ENCODE measurements at places on chromosomes 1 and 21.

- H3K27me3 ChIP-seq: no peaks in the 10 kb centered on the region
- H3K4me1 ChIP-seq: 0 out of 2 replicates have a peak, but pooled peaks cover 3% of the 10 kb centered on the region
- DNase-seq: no peak
- H3K27ac ChIP-seq: no peak overlapping the region
- no peaks in the 10 kb centered on the region for H3K36me3 ChIP-seq
- H3K4me3 ChIP-seq: no peak overlapping the region
Observed at GRCh38 chr1:53089478-53090226, 27.6 kb downstream of the PODN start.

DNA sequence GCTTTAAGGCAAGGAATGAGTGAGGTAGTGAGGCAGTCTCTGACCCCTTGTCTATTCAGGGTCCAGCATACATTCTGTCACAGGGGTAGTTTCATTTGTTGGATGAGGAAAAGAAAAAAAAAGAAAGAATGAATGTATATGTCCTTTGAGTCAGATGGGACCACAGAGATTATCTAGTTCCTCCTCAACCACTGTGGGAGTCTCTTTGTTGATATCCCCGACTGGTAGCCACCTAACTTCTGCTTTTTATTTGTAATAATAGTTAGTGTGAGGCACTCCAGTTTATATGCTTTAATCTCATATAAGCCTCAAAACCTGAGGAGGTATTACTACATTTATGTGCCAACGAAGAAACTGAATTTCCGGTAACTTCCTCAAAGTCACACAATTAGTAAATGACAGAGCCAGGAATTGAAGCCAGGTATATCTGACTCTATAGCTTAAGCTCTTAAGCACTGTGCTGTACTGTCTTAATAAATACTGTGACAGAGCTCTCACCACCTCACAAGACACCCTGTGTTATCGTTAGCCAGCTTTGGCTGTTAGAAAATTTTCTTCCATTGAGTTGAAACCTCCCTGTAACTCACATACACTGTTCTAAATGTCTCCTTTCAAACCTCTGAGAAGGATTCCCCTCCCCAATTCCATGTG is 82.2 kb downstream of the MDM4 start:
- no peaks in the 10 kb centered on the region for H3K36me3 ChIP-seq
- no peak overlapping the region for H3K27ac ChIP-seq
- no peak for DNase-seq
- H3K4me1 ChIP-seq: no peaks in the 10 kb centered on the region
- no peak overlapping the region for H3K4me3 ChIP-seq
- no peaks in the 10 kb centered on the region for H3K27me3 ChIP-seq

GRCh38 chr1:15139654-15140350 is 13.7 kb upstream of the TMEM51 start:
- no peaks in the 10 kb centered on the region for H3K27me3 ChIP-seq
- peak; percentile 80 for DNase-seq
- peaks cover 3% of the 10 kb centered on the region for H3K4me1 ChIP-seq
- no peaks in the 10 kb centered on the region for H3K36me3 ChIP-seq
- H3K4me3 ChIP-seq: no peak overlapping the region
- peak overlapping the region; percentile 97 for H3K27ac ChIP-seq

DNA sequence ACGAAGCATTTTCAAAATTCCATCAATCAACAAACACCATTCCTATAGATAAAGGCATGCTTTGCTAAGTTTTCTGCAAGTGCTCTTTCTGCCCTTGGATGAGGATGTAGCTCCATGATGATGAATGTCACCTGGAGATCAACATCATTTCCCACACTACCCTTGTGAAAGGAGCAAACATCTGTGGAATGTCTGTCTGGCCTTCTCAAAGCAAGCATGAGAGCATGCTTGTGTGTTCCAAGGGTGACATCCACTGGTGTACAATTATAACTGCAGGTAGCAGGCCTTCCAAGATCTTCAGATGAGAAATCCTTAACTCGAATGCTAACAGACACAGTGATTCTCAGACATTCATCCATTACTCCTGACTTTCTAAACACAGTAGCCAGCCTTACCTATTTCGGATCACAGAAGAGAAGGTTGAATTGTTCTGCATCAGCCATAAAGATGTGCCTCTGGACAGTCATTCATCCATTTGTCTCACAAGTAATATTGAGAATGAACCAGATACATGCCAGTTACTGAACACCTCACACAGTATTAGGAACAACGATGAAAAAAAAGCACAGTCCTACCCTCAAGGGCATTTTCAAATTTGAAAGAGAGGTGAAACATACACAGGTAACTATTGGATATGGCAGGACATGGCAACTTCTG is 162.4 kb downstream of the TPR start:
- DNase-seq: peak; percentile 44
- no peaks in the 10 kb centered on the region for H3K4me1 ChIP-seq
- H3K27ac ChIP-seq: peak overlapping the region; percentile 56
- H3K36me3 ChIP-seq: no peaks in the 10 kb centered on the region

DNA sequence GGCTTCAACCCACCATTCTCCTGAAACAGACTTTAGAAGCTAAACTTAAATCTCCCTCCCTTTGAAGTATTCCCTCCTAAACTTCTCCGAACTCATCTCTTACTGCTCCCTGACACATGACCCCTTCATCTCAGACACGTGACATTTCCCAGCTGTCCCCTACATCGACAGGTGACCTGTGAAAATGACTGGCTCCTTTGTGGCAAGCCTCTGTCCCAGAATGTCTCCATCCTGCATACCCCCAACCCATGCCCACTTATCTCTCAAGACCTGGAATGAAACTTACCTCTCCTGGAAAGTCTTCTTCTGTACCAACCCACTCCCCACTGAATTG is 4.2 kb downstream of the FMOD start:
- H3K36me3 ChIP-seq: no peaks in the 10 kb centered on the region
- peaks cover 46% of the 10 kb centered on the region for H3K27me3 ChIP-seq
- H3K4me1 ChIP-seq: no peaks in the 10 kb centered on the region
- no peak overlapping the region for H3K27ac ChIP-seq
- no peak overlapping the region for H3K4me3 ChIP-seq
- DNase-seq: no peak

- H3K27me3 ChIP-seq: no peaks in the 10 kb centered on the region
- H3K4me1 ChIP-seq: no peaks in the 10 kb centered on the region
- no peak overlapping the region for H3K27ac ChIP-seq
Observed at GRCh38 chr1:175471039-175471800, 272.2 kb downstream of the TNR start.

DNA sequence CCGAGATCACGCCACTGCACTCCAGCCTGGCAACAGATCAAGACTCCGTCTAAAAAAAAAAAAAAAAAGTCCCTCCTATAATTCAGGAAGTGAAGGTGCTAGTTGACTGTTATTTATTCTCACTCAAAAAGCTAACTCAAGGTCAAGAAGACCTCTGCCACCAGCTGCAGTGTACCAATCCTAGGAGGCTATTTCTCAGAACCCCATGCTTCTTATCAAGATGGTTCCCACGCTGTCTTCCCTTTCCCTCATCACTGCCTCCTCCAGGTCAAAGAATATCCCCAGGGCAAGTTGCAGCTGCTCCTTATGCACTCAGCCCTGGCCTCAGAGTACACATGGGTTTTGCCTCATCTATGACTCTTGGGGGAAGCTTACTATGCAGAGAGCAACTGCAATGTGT is 53.6 kb downstream of the RERE start:
- no peaks in the 10 kb centered on the region for H3K27me3 ChIP-seq
- H3K4me3 ChIP-seq: no peak overlapping the region
- H3K4me1 ChIP-seq: peaks cover 8% of the 10 kb centered on the region
- H3K36me3 ChIP-seq: no peaks in the 10 kb centered on the region
- no peak for DNase-seq

DNA sequence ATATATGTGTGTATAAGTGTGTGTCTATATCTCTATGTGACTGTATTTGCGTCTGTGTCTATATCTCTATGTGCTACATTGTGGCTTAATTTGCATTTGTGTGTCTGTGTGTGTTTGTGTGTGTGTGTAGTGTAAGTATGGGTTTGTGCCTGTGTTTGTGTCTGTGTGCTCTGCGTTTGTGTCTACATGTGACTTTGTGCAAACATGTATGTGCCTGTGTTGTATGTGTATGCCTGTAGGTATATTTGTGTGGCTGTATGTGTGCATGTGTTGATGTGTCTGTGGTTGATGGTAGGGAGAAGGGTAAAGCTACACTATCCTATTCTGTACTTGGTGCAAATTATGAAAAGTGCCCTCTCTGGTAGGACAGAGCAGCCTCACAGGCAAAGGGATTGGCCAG is 7.3 kb upstream of the FGGY start:
- H3K4me3 ChIP-seq: no peak overlapping the region
- no peak overlapping the region for H3K27ac ChIP-seq
- H3K4me1 ChIP-seq: no peaks in the 10 kb centered on the region
- peaks cover 3% of the 10 kb centered on the region for H3K36me3 ChIP-seq
- DNase-seq: no peak

GRCh38 chr1:215059947-215060346 is 22.6 kb upstream of the KCNK2 start:
- DNase-seq: no peak
- no peak overlapping the region for H3K27ac ChIP-seq
- H3K4me1 ChIP-seq: no peaks in the 10 kb centered on the region

- no peaks in the 10 kb centered on the region for H3K36me3 ChIP-seq
- peak; percentile 39 for DNase-seq
- peaks cover 12% of the 10 kb centered on the region for H3K4me1 ChIP-seq
- peak overlapping the region; percentile 71 for H3K27ac ChIP-seq
Observed at GRCh38 chr1:222048094-222048595, 306.3 kb upstream of the DUSP10 start.

- H3K4me3 ChIP-seq: no peak overlapping the region
- no peak for DNase-seq
- no peaks in the 10 kb centered on the region for H3K4me1 ChIP-seq
- no peak overlapping the region for H3K27ac ChIP-seq
Observed at GRCh38 chr1:202752774-202753173, 42.5 kb upstream of the SYT2 start.

DNA sequence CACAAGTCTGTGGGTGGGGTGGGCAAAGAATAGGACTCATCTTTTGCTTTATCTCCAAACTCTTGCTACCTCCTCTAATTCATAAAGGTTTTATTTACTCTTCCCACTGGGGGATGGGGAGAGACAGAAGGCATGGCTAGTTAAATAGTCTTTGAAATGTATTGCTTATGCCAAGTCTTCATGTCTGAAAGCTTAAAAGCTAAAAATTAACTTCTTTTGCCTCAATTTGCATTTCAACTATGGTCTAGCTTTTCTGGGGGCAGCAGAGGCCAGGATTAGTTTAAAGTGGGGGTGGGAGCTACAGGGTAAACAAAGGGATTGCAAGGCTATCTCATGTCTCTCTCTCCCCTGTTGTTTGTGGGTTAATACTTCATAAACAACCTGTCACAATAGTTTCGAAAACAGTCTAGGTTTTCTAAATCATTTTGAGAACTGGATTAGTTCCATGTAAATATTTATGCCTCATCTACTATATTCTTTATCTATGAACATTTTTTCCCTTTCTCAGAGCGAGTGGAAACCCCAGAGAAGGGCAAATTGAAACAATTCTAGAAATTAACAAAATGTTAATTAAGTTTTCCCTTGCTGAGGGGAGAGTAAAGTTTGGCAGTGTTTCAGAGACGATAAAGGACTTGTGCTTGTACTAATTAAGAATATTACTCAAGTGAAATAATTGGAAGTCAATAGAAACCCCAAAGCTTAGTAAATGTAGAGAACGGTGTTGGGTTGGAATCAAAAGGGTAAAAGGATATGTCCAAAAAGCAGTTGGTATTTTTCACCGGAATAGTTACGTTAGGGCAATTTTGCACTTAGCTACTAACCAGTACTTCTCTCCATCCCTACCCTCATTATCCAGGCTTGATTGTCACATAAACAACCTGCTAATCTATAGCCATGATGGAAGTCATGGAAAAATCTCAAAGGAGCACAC is 182.2 kb downstream of the GIPC2 start:
- H3K27ac ChIP-seq: no peak overlapping the region
- peaks cover 10% of the 10 kb centered on the region for H3K4me1 ChIP-seq
- no peak overlapping the region for H3K4me3 ChIP-seq
- no peaks in the 10 kb centered on the region for H3K27me3 ChIP-seq
- H3K36me3 ChIP-seq: no peaks in the 10 kb centered on the region

GRCh38 chr1:172339842-172340241 is 80.6 kb upstream of the C1orf105 start:
- H3K4me3 ChIP-seq: no peak overlapping the region
- H3K27me3 ChIP-seq: no peaks in the 10 kb centered on the region
- H3K36me3 ChIP-seq: no peaks in the 10 kb centered on the region
- peaks cover 9% of the 10 kb centered on the region for H3K4me1 ChIP-seq

DNA sequence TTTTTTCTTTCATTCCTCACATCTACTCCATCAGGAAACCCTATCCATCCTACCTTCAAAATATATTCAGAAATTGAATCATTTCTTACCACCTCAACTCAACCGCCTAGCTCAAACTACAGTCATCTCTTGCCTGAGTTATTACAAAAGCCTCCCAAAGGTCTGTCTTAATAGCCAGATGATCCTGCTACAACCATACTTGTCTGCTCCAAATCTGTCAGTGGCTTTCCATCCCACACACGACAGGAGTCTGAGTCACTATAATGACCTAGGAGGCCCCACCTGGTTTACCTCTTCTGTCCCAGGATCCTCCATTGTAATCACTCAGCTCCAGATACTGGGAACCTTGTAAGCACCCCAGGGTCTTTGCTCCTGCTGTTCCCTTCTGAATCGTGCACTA is 37.1 kb upstream of the IL12RB2 start:
- H3K4me3 ChIP-seq: no peak overlapping the region
- no peak overlapping the region for H3K27ac ChIP-seq
- H3K4me1 ChIP-seq: no peaks in the 10 kb centered on the region

DNA sequence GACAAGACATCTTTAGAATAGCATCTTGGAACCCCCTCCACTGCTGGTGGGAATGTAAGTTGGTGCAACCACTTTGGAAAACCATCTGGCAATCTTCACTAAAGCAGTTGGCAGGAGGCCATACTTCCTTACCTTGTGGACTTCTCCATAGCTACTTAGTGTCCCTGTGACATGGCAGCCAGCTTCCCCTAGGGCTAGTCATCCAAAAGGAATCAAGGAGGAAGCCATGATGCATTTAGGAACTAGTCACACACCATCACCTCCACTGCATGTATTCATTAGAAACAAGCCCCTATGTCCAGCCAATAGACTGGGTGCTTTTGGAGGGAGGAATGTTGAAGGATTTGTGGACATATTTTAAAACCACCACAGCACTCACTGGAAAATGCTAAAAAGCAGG is 19.9 kb downstream of the MX2 start:
- H3K36me3 ChIP-seq: no peaks in the 10 kb centered on the region
- no peak for DNase-seq
- H3K4me3 ChIP-seq: no peak overlapping the region
- no peak overlapping the region for H3K27ac ChIP-seq
- peaks cover 4% of the 10 kb centered on the region for H3K27me3 ChIP-seq

GRCh38 chr1:203320591-203321272 is 15.4 kb downstream of the BTG2 start:
- no peaks in the 10 kb centered on the region for H3K36me3 ChIP-seq
- H3K27me3 ChIP-seq: peaks cover 26% of the 10 kb centered on the region
- no peak for DNase-seq

GRCh38 chr1:6872573-6873261 is 87.5 kb downstream of the CAMTA1 start:
- DNase-seq: no peak
- H3K4me1 ChIP-seq: peaks cover 12% of the 10 kb centered on the region

GRCh38 chr1:36847186-36847585 is 187.1 kb downstream of the GRIK3 start:
- no peak overlapping the region for H3K27ac ChIP-seq
- no peak for DNase-seq
- no peaks in the 10 kb centered on the region for H3K4me1 ChIP-seq
- H3K27me3 ChIP-seq: no peaks in the 10 kb centered on the region
- H3K4me3 ChIP-seq: no peak overlapping the region

Data from SK-N-SH (cell line).